Caki2 (cell line): ENCODE measurements at places on chromosomes 2 and 18.

DNA sequence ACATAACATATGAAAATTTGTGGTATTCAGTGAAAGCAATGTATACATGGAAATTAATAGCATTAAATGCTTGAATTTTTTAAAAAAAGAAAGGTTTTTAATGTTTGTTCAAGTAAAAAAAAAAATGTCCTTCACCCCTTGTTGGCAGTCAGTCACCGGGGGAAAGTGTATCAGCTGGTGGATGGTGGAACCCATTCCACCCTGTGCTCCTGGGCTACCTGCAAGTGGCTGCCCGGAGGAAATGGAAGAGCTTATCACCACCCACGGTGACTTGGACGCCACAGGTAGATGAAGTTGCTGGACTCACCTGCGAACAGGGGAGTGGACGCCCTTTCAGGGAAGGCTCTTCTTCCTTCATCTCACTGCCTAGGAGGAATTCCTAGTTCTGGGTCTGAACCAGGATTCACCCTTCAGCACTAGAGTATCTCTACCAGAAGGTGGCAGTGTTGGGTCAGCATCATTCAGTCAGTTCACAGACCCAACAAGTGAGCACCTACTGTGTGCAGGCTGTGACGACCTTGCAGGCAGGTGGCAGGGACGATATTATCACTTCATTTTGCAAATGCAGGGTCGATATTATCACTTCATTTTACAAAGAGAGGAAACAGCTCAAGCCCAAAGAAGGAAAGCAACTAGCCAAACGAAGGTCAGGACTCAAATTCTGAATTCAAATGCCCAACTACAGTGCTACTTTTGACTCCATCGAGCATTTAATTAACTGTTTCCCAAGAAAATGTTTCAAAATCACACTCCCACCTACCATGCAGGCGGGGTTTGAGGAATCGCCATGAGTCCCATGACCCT is 35.8 kb downstream of the CIB4 start:
- peak; percentile 66 for DNase-seq

GRCh38 chr18:22218835-22219234 is 49.4 kb downstream of the GATA6 start:
- DNase-seq, result no peak

- no peak for DNase-seq
Observed at GRCh38 chr2:19529677-19530076, 171.3 kb upstream of the OSR1 start.

DNA sequence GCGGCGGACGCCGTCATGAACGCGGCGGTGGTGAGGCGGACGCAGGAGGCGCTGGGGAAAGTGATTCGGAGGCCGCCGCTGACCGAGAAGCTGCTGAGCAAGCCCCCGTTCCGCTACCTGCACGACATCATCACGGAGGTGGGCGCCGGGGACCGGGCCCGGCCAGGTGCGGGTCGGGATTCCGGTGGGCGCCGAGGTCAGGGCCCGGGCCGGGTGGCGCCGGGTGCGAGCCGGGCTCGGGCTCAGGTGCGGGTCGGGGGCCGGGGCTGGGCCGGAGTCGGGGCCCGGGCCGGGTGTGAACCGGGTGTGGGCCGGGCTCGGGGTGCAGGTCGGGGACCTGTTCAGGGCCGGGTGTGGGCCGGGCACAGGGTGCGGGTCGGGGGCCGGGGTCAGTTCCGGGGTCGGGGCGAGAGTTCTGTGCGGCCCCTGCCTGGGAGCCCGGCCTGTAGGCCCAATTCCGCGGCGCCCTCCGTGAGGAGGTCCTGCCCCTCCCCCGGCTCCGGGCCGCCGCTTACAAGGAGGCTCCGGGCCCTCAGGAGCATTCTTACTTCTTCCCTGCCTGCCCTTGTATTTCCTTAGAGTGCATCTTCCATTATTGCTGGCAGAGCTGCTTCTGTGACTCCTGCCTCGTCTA is 447 bp downstream of the TRAF3IP1 start:
- no peak for DNase-seq

GRCh38 chr2:169513926-169514325 is 4.4 kb downstream of the KLHL41 start:
- no peak for DNase-seq

DNA sequence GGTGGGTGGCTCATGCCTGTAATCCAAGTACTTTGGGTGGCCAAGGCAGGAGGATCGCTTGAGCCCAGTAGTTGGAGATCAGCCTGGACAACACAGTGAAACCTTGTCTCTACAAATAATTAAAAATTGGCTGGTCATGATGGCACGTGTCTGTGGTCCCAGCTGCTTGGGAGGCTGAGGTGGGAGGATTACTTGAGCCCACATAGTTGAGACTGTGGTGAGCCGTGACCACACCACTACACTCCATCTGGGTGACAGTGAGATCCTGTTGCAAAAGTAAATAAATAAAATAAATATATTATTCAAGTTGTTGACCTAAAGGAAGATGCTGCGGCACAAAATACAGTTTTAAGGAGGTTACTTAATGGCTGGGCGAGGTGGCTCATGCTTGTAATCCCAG is 72.7 kb downstream of the LAMA3 start:
- no peak for DNase-seq

DNA sequence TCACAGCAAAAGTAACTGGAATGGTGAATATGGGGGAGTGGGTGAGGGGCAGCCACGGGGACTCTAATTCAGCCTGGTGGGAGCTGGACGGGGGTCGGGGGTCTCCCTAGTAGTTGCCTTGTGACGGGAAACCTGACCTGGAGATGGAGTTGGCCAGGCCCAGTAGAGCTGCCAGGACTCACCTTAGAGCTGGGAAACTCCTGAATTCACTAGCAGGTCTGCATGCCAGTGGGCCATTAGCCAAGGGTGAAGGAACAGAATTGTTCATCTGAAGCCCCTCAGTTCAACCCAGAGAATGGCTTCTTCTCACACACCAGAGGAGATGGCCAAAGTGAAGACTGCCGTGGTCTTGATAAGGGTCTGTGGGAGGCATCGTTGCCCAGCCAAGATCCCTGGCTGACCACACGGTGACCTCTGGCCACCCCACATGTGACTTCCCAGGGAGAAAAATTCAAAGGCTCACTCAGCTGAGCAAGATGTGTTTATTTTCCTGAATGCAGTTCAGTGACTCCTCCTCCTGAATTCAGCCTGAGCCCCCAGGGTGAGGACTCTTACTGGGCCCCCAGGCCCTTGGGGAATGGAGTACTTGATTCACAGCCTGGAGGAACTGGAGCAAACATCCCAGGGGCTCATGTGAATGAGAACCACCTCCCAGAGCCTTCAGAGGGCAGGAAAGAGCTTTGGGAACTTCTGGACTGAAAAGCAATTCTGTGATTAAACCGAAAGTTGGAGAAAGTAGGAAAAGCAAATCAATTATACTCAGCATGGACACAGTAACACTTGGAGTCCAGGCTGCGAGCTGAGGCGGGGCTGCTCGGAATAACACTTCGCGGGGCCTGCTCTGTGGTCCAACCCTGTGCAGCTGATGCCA is 25.2 kb downstream of the MOCOS start:
- DNase-seq, result peak; percentile 12

GRCh38 chr2:101274142-101274541 is 21.5 kb downstream of the CNOT11 start:
- no peak for DNase-seq

- DNase-seq, result no peak
Observed at GRCh38 chr2:216436383-216436782, 24.1 kb downstream of the SMARCAL1 start.

- no peak for DNase-seq
Observed at GRCh38 chr2:222572264-222572721, 83.6 kb downstream of the FARSB start.

GRCh38 chr2:212269005-212269404 is 269.6 kb downstream of the ERBB4 start:
- DNase-seq, result no peak

GRCh38 chr2:113111823-113112287 is 15.5 kb upstream of the IL1RN start:
- DNase-seq, result no peak

- DNase-seq, result no peak
Observed at GRCh38 chr18:2672872-2673271, 17.3 kb downstream of the SMCHD1 start.

- DNase-seq, result peak; percentile 3
Observed at GRCh38 chr2:180573951-180574350, 406.5 kb upstream of the UBE2E3 start.

- no peak for DNase-seq
Observed at GRCh38 chr2:180463608-180464007, 456.5 kb upstream of the CWC22 start.

- DNase-seq, result no peak
Observed at GRCh38 chr2:240911641-240912265, 5.6 kb downstream of the CROCC2 start.

DNA sequence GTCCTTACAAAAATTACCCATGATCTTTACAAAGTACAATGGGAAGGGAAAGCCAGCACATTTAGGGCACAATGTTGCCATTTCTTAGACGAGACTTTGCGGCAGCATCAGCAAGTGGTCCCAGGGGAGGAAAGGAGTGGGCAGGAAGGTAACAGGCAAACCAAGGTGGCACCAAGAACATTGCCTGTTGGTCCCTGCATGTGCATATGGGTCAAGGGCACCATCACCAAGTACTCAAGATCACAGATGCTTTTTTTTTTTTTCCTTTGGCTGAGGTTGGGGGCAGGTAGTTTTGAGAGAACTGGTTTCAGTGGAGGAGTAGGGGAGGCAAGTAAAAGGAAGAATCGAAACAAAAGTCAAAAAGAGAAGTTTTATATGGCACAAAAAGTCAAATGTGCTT is 752 bp upstream of the CYTIP start:
- DNase-seq, result no peak

- DNase-seq, result no peak
Observed at GRCh38 chr2:35871672-35872071, 483.9 kb upstream of the CRIM1 start.

- DNase-seq, result no peak
Observed at GRCh38 chr2:109336296-109336695, 207.3 kb downstream of the SH3RF3 start.

DNA sequence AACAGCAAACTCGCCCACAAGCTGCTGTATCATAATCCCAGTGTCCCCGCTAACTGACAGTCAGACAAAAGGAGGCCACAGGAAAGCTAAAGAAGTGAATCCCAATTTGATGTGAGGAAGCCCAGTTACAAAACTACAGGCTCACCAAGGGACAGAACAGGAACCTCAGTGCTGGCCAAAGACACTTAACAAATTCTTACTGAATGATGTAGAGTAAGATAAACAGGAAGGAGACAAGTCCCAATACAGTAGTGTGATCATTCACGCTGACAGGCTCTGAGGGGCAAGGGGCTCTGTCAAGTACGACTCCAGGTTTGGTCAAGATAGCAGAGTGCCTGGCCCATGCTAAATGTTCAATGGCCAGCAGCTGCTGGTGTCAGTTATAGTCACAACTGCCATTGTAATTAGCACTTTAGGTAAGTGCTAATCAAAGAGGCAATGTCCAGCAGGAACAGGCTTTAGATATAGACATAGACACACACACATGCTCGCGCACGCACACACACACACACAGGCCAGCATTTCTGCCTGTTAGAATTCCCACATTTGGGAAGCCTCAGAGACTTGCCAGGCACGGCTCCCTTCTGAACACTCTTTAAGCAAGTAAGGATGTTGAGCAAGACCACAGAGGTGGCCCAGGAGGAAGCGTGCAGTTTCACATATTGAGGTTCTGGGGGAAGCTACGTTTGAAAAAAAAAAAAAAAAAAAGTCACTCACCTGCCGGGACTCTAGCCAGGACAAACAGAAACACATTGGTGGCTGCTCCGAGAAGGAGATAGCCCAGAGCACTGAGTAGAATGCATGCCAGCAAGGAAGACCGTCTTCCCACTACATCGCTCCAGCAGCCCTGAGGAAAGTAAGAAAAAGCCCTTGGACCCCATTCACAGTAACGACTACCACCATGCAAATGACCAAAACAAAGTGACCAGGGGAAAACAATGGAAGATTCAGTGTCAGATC is 35.4 kb upstream of the TMEM182 start:
- DNase-seq, result no peak

- no peak for DNase-seq
Observed at GRCh38 chr18:2168022-2168421, 403.3 kb downstream of the METTL4 start.

DNA sequence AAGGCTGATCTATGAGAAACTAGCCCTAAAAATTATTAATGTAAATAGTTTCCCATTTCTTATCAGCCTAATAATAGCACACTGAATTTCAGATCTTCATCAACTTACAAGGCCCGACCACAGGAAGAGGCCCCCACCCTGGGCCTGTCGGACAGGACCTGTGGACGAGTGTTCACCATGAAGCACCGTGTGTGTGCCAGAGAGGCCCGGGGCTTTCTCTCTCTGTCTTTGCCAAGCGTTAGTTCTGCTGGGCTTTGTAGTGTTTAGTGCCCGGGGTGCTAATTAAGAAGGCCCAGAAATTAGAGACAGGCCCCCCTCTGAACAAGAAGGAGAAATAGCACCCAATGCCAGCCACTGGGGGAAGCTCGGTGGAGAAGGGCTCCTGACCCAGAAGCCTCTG is 265.7 kb downstream of the TWIST2 start:
- DNase-seq, result no peak

DNA sequence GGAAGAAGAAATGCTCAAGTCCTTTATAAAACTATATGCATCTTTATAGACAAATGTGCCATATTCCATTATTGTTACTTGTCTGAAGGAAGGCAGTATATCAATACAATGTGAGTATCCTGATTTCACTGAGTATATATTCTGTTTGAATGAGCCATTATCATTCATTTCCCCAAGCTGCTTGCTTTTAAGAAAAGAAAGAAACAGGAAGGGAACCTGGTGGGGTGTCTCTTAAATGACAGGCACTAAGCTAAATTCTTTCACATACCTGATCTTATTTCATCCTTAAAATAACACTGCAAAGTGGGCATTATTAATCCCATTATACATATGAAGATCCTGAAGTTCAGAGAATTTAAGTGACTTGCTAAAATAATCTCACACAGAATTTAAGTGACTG is 307.9 kb downstream of the SLC8A1 start:
- DNase-seq, result no peak

- DNase-seq, result peak; percentile 75
Observed at GRCh38 chr2:64839844-64840243, 149.4 kb upstream of the SLC1A4 start.

DNA sequence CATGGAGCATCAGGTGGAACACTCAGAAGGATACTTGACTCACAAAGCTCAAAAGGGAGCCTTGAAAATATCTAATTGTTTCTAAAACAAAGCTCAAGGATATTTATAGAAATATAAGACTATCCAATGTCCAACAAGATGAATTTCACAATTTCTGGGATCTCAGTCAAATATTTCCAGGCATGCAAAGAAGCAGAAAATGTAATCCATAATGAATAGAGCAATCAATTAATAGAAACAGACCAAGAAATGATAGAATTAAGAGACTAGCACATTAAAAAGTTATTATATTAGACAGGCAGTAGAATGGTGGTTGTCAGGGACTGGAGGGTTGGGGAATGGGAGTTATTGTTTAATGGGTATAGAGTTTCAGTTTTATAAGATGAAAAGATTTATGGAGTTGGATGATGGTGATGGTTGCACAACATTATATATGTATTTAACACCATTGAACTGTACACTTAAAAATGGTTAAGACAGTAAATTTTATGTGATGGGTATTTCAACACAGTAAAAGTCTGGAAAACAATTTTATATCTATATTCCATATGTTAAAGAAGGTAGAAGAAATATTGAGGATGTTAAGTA is 189.9 kb upstream of the PIEZO2 start:
- no peak for DNase-seq
